ENCODE measurements at places on chromosomes 2 and 18.

DNA sequence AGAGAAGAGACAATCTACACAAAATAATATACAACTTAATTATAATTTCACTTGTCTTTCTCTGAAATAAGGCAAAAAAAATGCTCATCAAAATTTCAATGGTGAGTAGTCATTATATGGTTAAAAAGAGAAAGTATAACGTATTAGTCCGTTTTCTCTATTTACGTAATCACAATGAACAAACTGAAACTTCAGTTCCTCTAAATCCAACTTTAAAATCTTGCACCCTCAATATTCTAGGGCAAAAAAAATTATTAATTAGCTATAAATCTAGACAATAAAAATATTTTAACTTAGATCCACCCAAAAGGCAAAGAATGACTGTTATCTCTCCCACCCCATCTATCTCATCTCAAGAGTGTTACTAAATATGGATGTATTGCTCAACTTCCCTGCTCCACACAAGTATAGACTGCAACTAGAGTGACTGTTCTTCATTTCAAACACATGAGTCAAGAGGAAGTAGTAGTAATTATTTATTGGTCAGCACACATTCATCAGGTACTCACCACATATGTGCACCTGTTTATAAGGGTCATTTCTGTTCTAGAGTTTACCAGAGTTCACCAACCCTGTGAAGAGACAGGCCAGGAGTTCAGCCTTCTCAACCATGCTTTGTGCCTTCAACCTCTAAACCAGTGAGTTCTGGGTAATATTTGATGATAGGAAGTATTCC, 36.4 kb downstream of the STK39 start:
- no peak for DNase-seq

GRCh38 chr2:177044671-177045070, 167.9 kb upstream of the HNRNPA3 start:
- no peak for DNase-seq

GRCh38 chr2:196318517-196319377, 147.4 kb upstream of the STK17B start:
- DNase-seq = no peak

DNA sequence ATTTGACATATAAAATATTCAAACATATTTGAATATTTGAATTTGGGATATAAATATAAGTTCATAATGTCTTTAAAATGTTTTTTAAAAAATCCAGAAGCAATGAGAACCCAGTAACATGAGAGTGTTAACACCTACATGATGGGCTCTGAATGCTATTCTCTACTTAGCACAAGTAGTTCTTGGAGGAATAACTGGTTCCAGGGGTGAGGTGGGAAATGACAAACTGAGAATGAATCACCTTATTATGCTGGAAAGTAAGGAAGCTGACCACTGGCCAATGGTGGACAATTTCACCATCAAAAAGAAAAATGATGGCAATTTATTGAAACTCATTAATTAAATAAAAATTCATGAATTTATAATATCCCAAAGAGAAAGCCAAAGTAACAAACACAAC, 79.6 kb upstream of the NABP1 start:
- no peak for DNase-seq

DNA sequence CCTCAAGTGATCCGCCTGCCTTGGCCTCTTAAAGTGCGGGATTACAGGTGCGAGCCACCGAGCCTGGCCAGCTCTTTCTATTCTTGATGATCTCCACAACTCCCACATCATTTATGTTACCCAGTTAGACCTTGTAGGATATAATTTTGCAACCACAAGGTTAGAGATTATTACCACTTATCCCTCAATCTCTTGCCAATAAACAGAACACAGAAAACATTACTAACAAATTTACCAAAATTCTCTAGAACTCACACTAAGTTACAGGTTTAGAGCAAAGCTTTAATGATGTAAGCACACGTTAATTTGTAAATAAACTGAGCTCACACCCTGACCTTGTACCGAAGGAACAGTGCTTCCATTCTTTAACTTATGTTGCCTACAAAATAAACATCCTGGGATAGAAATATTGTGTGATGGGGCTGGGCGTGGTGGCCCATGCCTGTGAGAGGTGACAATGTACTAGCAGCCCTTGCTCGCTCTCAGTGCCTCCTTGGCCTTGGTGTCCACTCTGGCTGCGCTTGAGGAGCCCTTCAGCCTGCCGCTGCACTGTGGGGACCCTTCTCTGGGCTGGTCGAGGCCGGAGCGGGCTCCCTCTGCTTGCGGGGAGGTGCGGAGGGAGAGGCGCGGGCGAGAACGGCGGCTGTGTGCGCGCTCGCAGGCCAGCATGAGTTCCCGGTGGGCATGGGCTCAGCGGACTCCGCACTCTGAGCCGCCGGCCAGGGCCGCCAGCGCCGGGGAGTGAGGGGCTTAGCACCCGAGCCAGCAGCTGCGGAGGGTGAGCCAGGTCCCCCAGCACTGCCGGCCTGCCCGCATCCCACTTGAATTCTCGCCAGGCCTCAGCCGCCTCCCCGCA, 42.1 kb upstream of the ITSN2 start:
- no peak for DNase-seq

GRCh38 chr18:34848695-34849094, 138.6 kb downstream of the DTNA start:
- DNase-seq = no peak
